ENCODE measurements at places on chromosomes 6 and 20.

- no peak for DNase-seq
These were observed 6.3 kb upstream of the PARD6B start for GRCh38 chr20:50724851-50725723.

GRCh38 chr20:15079594-15080340, 742.4 kb upstream of the FLRT3 start:
- no peak for DNase-seq

GRCh38 chr6:8551993-8552392, 116.6 kb upstream of the SLC35B3 start:
- no peak for DNase-seq

DNA sequence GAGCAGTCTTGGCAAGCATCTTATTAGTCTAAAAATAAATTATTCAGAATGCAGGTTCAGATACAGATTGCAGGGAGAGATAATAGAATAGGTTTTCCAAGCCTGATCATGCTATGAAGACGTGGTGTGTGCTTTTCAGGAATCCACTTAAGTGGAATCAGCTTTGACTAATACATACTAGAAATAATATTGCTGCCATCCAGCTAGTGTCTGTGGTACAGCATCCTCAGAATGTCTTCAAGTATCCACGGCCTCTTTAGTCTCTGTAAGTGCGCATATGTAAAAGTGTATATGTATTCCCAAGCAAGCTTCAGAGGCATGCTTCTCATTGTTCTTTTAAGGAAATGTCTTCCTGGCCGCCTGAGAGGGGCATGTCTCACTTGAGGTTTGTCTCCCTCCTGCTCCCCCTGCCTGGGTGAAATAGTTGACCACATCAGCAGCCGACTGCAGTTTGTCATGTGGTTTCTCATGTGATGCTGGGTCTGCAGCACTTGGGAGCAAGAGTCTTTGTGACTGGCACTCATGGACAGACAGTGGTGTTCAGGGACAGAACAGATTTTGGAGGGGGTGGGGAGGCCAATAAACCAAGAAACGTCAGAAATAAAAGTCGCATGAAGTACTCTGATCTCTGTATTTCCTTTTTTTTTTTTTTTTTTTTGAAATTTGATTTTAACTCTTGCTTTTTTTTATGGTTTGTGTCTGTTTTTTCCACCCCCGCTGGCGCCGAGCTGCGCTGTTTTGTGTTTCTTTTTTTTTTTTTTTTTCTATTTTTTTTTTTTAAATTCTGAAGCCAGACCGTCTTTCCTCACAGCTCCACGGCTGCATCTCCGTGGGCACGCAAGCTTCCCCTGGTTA, 150.8 kb downstream of the PRL start:
- no peak for DNase-seq

DNA sequence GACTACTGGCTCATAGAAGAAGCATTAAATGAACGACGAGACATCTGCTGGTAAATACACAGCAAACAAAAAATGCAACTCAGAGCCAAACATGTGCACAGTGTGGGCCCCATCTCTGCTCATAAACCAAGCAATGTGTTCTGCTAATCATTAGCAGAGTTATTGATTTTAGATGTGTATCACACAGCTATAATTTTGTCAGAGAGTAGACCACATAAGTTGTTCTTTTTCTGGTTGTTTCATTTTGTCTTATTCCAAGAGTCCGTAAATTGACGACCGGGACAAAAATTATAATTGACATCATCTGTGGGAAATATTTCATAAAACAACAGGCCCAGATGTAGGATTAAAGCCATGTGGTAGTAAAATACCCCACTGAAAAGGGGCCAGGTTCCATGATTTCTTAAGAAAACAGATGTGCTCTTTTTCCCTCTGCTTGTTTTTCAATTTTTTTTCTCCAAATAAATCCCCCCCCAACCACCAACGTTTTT, 423.6 kb downstream of the HAO1 start:
- DNase-seq, result no peak

GRCh38 chr6:72461144-72461543, 160.7 kb upstream of the KCNQ5 start:
- no peak for DNase-seq

DNA sequence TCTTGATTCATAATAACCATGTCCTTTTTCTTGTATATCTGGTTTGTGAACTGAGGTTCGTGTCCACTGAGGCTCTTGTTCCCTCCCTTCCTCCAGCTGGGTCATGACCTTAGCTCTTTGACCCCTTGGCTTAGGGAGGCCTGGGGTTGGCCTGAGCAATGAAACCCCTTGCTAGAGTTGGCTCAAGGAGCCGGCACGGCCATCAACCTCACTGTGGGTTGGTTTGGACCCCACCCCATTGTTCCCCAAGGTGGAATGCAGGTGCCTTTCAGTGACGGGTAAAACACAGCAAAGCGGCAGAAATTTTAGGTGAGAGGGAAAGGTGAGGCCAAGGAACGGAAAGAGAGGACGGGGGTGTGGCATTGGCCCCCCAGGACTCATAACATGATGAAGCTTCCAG, 44.5 kb upstream of the PHACTR3 start:
- DNase-seq, result no peak

GRCh38 chr6:45637611-45638257, 260.0 kb upstream of the SUPT3H start:
- no peak for DNase-seq

DNA sequence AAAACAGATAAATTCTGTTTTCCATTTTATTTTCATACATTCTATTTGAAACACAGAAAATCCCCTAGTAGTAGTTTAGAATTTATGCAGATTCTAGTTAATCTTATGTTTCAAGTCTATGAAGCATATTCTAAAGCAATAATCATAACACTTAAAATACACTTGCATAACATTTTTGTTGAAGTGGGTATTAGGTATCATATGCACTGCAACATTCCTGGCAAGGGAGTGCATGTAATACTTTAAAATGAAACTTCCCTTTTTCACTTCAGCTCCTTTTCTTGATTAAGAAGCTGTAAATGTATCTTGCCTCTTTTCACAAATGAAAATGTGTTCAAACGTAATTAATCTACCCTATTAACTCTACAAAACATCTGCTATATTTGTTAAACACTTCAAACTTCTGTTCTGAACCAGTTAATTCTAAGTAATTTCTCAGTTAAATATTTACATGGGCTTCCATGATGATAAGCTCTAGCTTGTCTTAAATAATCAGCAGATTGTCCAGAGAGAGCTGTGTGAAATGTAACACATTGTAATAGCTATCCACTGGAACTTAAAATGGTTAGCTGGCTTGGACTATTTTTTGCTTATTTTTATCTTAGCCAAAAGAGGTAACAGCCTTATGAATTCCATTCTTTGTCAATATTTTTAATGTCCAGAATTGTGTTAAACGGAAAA, 192.8 kb downstream of the COL19A1 start:
- no peak for DNase-seq

DNA sequence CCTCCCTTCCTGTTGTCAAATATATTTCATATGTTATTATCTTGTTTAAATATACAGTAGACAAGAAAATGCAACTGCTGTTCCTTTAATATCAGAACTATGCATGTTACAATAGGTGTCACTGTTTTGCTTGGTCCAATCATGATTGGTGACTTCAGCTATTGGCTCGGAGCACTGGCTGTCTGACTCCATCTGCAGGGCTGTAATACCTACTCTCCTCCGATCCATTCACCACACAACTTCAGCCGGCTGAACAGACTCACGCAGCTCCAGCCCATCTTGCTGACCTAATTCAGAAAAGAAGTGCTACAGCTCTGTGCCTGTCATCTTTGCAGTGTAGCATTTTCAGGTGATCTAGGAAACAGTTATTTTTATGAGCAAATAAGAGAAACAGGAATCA, at the start of gene BTBD3:
Gene BTBD3, plus strand, starts transcription at position 231 of the 400 bp plus-strand sequence. CDS start 383 bp downstream, outside the sequence.
- DNase-seq, result no peak

DNA sequence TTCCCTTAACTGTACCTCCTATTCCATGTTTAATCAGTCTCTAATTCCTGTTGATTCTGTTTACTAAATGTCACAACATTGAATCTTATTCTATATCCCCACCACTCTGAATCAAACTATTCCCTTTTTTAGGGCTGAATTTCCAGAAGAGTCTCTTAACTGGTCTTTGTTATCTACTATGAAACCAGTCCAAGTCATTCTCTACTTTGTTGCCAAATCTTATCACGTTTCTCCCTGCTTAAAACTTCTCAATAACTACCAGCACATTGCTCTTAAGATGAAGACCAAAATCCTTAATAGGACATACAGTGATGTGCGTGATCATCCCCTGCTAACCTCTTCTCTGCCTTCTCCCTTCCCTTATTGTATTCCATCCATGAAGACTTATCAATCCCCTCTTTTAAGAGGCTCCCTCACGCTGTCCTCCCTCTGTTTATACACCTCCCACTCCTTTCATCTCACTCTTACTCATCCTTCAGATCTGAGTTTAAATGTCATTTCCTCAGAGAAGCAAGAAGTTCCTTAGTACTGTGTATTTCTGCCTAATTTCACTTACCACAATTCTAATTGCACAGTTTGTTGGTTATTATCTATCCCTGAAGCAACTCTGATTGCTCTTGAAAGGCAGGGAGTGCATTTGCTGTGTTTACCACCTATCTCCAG, 143.0 kb upstream of the AHI1 start:
- DNase-seq, result no peak

- no peak for DNase-seq
These were observed 697.0 kb upstream of the POU3F2 start for GRCh38 chr6:98137391-98137790.

DNA sequence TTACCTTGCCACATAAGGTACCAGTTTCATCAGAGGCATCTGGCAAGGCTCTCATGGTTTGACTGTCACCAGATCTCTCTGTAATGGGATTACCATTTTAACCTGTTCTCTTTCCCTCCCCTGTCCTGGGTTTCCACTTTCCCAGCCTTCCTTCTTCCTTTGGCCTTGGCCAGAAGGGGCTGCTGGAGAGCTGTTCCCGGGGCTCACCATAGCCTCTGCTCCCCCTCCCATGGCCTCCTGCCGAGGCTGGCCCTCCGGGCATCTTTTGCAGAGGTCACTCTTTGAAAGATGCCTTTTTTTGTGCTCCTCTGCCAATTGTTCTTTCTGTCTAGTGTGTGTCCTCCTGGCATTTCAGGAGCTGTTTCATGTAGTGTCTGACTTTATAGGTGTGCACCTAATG, 100.7 kb upstream of the SCP2D1 start:
- no peak for DNase-seq

DNA sequence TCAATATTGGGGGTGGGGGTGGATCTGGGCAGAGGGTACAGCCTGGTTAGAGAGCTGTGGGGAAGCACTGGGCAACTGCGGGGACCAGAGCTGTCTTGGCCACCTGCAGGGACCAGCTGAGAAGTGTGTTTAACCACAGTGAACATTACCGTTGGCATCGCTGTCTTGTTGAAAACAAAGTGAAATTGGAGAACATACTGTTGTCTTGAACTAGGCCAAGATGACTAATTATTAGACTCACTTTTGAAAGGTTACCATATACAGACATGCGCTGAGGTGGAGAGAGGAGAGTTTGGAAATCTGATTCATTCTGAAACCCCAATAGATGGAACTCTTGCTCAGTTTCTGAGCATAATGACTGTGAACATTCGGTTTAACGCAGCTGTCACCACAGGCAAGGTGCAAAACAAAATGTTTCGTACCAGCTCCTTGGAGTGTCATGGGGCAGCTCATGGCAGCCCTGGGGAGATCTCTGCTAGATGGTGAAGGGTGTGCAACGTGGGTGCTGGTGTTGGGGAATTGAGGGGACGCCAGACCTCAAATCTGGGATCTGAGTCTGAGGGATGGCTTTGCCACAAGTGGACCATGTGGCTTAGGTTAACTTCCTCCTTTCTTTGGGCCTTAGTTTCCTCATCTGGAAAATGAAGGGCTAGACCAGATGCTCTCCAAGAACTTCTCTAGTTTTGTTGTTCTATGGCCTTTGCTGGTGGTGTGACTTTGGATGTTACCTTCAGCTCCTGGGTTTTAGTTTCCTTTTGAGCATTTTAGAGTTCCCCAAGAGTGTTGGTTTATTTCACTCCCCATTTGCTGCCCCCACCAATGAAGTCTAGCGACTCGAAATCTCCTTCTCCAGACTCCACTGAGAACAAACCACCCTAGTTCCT, 24.6 kb upstream of the GTSF1L start:
- DNase-seq, result no peak

- DNase-seq, result no peak
These were observed 116.2 kb downstream of the GFRAL start for GRCh38 chr6:55443238-55444134.

DNA sequence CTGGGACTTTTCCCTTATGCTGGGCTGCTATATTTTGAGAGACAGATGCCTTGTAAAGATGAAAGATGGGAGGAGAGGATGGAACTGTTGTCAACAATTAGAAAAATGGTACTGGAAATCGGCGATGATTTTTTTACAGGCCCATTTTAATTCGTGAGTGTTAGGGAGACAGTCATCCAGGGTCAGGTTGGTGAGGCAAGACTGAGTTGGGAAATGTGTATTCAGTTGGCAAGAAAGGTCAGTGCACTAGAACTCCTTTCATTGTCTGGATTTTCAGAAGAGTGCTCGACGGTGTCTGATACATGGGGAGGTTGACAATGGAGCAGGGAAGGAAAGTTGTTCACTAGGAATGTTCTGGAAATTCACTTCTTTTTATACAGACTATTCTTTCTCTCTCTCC, 394.4 kb downstream of the QKI start:
- DNase-seq, result no peak

GRCh38 chr6:16412171-16412570, 173.8 kb downstream of the GMPR start:
- no peak for DNase-seq

GRCh38 chr6:71123051-71123450, 165.6 kb upstream of the OGFRL1 start:
- no peak for DNase-seq

DNA sequence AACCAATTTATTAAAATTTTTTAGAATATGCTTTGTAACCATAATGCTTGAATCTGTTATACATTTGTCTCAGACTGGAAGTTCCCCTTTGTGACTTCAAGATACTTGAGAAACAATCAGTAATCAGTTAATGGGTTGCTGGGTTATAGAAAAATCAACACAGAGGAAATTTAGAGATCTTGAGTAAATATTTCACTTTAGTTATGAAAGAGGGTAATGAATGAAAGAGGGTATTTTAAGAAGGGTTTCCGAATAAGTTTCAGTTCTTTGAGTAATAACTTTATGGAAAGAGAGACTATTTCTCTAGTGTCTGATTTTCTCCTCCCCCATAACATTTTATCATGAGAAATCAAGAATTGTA, 21.4 kb downstream of the ZFAND3 start:
- DNase-seq, result no peak

- DNase-seq, result no peak
These were observed 183.8 kb downstream of the OR2B2 start for GRCh38 chr6:27728442-27728841.

DNA sequence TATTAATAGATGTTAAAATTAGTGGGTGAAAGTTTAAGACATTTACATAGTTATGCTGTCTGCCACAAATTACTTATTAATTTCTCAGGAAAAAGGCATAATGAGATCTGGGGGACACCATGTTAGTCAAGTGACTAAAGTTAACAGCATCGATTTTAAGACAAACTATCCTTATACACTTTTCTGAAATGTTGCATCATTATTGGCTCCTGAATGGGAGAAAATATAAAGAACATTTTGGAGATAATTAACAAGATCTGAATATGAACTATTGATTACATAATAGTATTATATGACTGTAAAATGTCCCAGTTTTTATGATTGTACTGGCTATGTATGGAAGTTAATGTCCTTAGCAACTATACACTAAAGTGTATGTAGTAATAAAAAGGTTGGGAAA, 7.9 kb downstream of the OR2B3 start:
- no peak for DNase-seq
